8988T (cell line): ENCODE measurements at places on chromosomes 12 and 14.

DNA sequence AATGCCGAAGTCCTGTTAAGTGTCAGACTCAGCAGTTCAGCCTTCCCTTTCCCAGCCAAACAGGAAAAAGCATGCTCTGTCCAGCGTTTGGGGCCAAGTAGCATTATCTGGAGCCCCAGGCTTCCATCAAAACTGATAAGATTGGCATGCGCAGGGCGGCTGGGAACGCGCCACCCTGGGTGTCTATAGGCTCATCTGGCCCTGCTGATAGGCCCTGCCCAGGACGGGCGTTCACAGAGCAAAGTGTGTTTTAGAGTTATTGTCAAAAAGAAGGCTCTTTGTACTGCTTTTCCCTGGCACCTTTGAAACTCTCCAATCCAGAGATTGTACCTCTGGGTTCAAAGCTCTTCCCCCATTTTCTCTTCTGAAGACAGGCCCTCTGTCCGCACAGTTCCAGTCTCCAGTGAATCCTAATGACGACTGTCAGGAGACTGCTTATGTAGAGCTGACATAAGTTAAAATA lies at the start of gene ART4:
Gene ART4 (minus strand): TSS at position 102 of the 463 bp plus-strand sequence. CDS start 413 bp downstream, outside the sequence.
- no peak for DNase-seq

- DNase-seq, result no peak
Observed at GRCh38 chr12:52367876-52368275, 595 bp upstream of the KRT85 start.

DNA sequence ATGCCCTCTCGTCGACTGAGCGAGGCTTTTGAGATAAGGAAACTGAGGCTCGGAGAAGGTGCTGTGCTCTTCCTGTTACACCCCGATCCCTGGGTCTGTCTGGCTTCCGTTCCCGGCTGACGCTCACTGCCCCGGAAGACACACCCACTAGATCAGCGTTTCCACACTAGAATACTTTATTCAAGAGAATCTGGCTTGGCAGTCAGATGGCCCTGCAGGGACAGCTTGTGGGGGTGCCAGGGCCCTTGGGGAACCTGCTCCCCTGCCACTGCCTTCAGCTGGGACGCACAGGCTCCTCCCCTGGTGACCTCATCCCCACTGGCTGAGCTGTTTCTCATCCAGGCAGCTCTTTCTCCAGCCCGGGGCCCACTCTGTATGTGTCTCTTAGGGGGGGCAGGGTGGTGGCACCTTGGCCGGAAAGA lies 13.7 kb downstream of the PGF start:
- DNase-seq, result no peak

- DNase-seq, result no peak
Observed at GRCh38 chr14:104001003-104001402, 58.7 kb upstream of the RD3L start.
